Fibroblast of the aortic adventitia (primary cell): ENCODE measurements at places on chromosomes 3 and 15. TPM values are rescaled to one million over a fixed set of nuclear protein-coding genes. Genes with fewer than 3 reads are reported as not detected.

TRPM1 gene
- total RNA-seq, result not detected in 2 replicates

FSIP1 gene
- 1.4 and 4.2 TPM in 2 replicates for total RNA-seq

TF gene
- total RNA-seq, result under 0.01 and 4.0 TPM in 2 replicates

STAG1 gene
- 75.1 and 78.0 TPM in 2 replicates for total RNA-seq

CHRM5 gene
- not detected in 2 replicates for total RNA-seq

DTWD1 gene
- total RNA-seq, result 12.5 and 47.0 TPM in 2 replicates

SMCO1 gene
- total RNA-seq, result not detected in 2 replicates

TEX55 gene
- total RNA-seq, result not detected in 2 replicates

SLC51A gene
- not detected in 2 replicates for total RNA-seq

MTMR10 gene
- total RNA-seq, result 16.2 and 21.3 TPM in 2 replicates

GNAT1 gene
- total RNA-seq, result not detected in 2 replicates

ALDH1A3 gene
- total RNA-seq, result 189 and 197 TPM in 2 replicates

MAP1A gene
- 43.9 and 108 TPM in 2 replicates for total RNA-seq

LRRIQ4 gene
- total RNA-seq, result 0.09 TPM in 1 of 2 replicates, not detected in the other

LSMEM2 gene
- not detected in 2 replicates for total RNA-seq

PAK6 gene
- total RNA-seq, result 0.09 TPM in 1 of 2 replicates, not detected in the other

AMIGO3 gene
- total RNA-seq, result 0.27 and 0.65 TPM in 2 replicates

HACL1 gene
- 32.4 and 48.9 TPM in 2 replicates for total RNA-seq

SLC9C1 gene
- 0.33 and 0.45 TPM in 2 replicates for total RNA-seq

ITGB5 gene
- total RNA-seq, result 308 and 429 TPM in 2 replicates

IGDCC3 gene
- total RNA-seq, result 0.25 TPM in 1 of 2 replicates, not detected in the other

ACVR2B gene
- 1.6 and 2.5 TPM in 2 replicates for total RNA-seq

GOLGA8J gene
- total RNA-seq, result not detected in 2 replicates

ZNF501 gene
- total RNA-seq, result 7.6 and 13.1 TPM in 2 replicates

GAP43 gene
- total RNA-seq, result 3.4 and 16.4 TPM in 2 replicates

ARNT2 gene
- 9.4 and 12.7 TPM in 2 replicates for total RNA-seq

CCR1 gene
- total RNA-seq, result 0.08 and 0.90 TPM in 2 replicates

SLC6A20 gene
- not detected in 2 replicates for total RNA-seq

CCDC9B gene
- 6.7 and 16.2 TPM in 2 replicates for total RNA-seq

FAM174B gene
- 2.2 and 5.5 TPM in 2 replicates for total RNA-seq

SHC4 gene
- total RNA-seq, result 1.8 and 2.2 TPM in 2 replicates

LEKR1 gene
- 0.81 and 2.8 TPM in 2 replicates for total RNA-seq

UNC13C gene
- total RNA-seq, result 0.81 TPM in 1 of 2 replicates, not detected in the other
